ENCODE measurements at places on chromosomes 1 and 21.
A peak's percentile ranks its signal among the peaks of the same experiment; 100 is the strongest.

GRCh38 chr1:152919071-152919470 lies 10.7 kb downstream of the IVL start:
- DNase-seq, result no peak

DNA sequence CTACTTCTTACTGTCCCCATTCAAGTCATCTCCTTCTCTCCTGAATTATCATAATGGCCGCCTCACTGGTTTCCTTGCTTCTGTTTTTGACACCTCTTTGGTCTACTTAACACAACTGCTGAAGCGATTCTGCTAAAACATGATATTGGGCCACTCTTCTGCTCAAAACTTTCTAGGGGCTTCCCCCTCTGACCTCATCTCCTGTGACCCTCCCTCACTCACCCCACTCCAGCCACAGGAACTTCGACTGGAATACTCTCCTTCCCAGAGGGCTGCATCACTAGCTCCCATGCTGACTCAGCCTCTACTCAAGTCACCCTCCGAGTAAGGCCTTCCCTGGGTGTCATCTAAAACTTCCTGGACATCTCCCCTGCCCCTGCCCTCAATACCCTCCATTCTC lies 35.7 kb downstream of the NRIP1 start:
- no peak for DNase-seq

- DNase-seq, result no peak
These were observed 14.9 kb downstream of the PTCH2 start for GRCh38 chr1:44828003-44828651.

GRCh38 chr1:214259353-214259977 lies 21.5 kb upstream of the SMYD2 start:
- no peak for DNase-seq

GRCh38 chr21:25790122-25790877 lies 55.5 kb downstream of the GABPA start:
- peak; percentile 22 for DNase-seq

- peak; percentile 14 for DNase-seq
These were observed 50.1 kb downstream of the COQ8A start for GRCh38 chr1:226990133-226990716.

DNA sequence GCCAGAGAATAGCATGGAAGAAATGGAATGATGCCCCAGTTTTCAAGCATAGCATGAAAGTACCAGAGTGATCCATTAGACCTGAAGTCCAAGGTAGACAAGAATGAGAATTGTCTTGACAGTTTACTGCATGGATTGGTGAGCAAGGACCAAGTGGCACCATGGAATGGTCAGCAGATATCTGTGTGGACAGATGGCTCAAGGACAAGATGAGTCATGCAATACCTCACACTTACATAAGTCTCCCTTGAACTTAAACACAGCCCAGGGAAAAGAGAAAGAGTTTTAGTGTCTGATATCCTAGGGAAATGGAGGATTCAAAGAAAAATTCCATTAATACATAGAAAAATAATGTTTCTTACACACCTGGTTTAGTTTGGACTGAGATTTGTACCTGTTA lies 195.2 kb downstream of the MRPL39 start:
- DNase-seq, result no peak

DNA sequence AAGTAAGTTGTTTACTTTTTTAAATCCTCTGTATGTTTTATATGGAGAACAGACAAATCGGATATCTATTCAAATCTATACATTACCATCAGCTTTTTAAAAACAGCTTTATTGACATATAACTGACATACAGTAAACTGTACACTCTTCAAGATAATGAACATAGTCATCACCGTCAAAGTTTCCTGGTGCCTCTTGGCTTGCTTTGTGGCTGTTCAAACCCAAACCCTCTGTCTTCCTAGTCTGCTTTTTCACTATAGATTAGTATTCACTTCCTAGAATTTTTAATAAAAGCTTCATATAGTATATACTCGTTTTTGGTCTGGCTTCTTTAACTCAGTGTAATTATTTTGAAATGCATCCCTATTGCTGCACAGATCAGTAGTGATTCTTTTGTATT lies 56.4 kb upstream of the TPTE start:
- no peak for DNase-seq

GRCh38 chr21:41761211-41761933 lies 5.5 kb downstream of the RIPK4 start:
- DNase-seq, result no peak

GRCh38 chr1:6866825-6867224 lies 81.6 kb downstream of the CAMTA1 start:
- DNase-seq, result no peak

DNA sequence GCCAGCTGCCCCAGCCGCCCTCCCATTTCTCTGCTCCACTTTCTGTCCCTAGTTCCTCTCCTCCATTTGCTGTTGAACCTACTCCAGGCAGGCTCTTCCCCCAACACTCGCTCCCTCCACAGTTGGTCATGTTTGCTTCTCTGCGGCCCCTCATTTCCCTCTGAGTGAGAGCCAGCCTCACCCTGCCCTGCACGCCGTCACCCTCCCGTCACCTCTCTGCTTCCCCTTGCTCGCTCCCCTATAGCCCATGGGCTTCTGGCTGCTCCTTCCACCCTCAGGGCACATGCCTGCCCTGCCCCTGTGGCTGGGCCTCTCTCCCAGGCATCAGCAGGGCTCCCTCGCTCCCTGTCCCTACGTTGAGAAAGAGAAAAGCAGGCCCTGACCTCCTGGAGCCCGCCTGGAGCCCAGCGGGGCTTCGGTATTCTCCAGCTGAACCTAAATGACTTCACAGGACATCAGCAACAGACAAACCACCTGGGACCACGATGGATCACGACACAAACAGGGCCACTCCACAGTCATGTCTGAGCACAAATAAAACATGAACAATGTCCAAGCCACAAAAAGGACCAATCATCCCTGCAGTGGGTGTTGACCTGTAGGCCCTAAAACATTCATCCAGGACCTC lies 13.3 kb upstream of the THEMIS2 start:
- no peak for DNase-seq

- DNase-seq, result peak; percentile 66
These were observed 233.3 kb upstream of the COA6 start for GRCh38 chr1:234139966-234140365.

DNA sequence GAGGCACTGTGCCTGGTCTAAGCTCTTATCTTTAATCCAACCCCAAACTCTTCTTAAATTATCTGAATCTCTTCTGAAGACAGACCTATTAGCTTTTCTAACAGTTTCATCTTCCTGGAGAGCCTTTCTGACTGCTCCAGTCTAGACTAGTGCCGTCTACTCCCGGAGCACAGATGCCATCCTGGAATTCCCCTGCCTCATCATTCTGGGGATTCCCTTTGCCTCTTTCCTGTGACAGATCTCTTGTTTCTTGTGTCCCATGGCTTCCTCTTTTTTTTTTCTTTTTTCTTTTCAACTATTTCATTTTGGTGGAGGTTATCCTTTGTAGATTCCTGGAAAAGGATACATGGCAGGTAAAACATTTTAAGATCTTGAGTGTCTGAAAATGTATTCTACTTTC lies 11.7 kb downstream of the SEMA4A start:
- DNase-seq, result no peak

DNA sequence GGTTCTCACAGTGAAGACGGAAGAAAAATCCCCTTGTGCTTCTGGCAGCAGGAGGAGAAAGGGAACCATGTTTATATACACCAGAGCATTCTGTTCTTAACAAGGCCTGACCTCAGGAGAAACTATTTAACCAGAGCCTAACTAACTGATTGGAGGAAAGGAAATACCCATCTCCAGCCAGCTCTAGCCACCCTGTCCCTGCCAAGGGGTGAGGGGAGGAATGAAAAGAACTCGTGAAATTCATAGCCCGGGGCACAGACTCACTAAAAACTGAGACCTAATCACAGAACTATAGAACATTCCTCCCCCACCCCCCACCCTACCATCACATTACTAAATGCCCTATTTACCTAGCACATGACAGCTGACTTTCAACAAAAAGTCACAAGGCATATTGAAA lies 65.0 kb downstream of the KCNH1 start:
- DNase-seq, result no peak

DNA sequence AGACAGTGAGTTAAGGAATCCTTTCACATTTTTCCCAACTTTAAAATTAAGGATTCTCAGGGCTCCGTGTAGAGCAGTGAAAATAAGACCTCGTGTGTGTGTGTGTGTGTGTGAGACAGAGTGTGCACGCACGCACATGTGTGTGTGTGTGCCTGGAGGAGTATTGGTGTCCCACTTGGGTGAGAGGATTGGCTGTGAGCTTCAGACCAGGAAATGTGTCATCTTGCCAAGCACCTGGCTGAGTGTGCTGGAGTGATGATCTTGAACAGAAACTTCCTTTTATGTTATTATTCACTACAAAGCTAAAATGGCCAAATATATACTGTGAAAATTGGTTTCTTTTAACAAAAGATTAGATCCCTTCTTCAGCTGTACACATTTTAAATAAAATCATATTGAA lies 35.2 kb upstream of the NTPCR start:
- DNase-seq, result no peak

GRCh38 chr1:241551759-241552638 lies 19.8 kb downstream of the KMO start:
- DNase-seq, result no peak

GRCh38 chr1:116139592-116140134 lies 28.5 kb downstream of the MAB21L3 start:
- no peak for DNase-seq

DNA sequence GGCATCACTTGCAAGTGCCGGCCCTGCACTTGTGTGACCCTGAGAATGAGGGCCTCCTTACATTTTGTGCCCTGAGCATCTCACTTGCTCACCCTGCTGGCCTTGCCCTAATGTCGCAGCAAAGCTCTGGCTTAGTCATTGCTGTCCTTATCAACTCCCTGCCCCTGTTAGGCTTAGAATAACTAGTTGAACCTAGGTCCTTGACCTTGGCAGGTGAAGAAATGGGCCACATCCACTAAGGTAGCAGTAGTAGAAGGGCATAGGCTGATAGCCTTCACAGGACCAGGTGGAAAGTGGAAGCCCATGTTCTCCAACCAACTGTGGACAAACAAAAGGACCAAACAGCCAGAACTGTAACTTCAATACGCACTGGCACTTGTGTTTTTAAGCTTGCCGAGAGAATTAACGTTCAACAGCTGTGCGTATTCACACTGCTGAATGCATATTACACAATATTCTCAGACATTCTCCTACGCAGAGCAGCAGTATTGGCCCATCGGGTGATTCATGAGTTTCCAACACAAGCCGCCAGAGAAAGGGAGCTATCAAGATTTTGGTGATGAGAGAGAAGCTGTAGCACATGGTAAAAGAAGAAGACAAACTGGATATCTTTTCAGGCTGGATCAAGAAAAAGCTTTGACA lies 27.7 kb upstream of the PTGFRN start:
- peak; percentile 51 for DNase-seq

GRCh38 chr1:54287176-54287650 lies 87.2 kb downstream of the MRPL37 start:
- DNase-seq, result no peak

DNA sequence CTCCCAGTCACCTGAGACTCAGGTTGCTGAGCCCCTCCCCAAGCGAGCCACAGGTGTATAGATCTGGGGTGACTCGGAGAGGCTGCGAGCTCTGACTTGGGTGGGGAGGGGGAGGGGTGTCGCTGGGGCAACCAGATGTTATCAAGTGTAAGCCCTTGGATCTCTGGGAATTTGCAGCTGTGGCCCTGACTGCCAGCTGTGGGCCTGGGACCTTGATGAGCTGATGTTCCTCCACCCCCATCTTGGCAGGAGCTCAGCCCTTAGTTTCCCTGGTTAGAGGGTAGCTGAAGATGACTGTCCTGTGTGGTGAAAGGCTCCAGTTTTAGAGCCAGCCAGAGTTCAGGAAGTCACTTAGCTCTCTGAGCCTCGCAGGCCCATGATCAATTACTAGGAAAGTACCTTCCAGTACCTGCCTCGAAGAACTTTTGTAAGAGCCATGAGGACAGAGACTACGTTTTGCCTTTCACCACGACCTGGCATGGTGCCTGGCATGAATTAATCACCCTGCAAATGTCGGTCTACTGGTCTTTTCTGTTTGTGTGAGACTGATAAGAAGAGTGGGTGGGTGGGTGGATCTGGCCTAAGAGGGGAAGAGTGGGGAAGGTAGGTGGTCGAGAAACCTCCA lies 55.8 kb downstream of the YARS1 start:
- DNase-seq, result peak; percentile 55

DNA sequence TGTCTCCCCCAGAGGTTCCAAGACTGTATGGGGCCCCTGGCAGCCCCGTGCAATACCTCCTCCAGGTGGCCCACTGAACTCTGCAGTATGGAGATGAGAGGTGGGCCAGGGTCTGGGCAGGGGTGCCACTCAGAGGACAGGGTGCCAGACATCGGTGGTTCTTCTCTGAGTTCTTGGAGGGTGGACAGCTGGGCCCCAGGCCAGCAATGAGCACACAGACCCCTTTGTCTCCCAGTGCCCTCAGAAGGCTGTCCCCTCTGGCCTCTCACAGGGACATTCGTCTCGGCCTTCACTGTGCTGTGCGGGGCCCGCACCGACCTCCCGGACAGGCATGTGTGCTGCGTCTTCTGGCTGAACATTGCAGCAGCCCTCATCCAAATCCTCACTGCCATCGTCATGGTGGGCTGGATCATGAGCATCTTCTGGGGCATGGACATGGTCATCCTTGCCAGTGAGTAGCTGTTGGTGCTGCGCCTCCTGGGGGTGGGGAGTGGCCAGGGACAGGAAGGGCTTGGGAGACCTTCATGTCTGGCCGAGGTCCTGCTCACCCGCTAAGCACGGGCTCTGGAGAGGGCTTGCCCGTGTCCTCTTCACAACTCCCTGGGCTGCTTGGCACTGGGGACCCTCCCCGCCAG lies 48.1 kb downstream of the STUM start:
- DNase-seq, result no peak

GRCh38 chr1:84737590-84737989 lies 47.3 kb upstream of the SSX2IP start:
- no peak for DNase-seq

GRCh38 chr1:81029266-81029665 lies 771.5 kb upstream of the ADGRL2 start:
- no peak for DNase-seq

- DNase-seq, result no peak
These were observed 598.4 kb downstream of the RWDD3 start for GRCh38 chr1:95832370-95832769.

DNA sequence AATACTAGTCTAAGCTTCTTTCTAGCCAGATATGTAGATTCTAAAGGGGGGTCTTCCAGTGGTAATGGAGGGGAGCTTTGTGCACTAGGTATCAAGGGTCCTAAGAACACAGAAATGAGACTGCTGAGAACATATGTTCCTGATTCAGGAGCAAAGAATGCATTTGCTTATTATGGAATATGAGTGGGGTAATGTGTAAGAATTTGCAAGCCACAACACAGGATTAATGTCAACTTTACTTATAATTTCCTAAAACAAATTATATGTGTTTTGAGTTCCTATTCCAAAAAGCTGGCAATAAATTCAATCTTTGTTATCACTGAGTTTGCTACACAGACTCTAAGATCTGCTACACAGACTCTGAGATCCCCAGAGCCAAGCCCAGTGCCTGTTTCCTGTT lies 357.0 kb upstream of the PTBP2 start:
- no peak for DNase-seq
